ENCODE measurements at places on chromosomes 7 and 10.

GRCh38 chr7:23598296-23598695, 1.1 kb downstream of the CCDC126 start:
- DNase-seq: no peak

DNA sequence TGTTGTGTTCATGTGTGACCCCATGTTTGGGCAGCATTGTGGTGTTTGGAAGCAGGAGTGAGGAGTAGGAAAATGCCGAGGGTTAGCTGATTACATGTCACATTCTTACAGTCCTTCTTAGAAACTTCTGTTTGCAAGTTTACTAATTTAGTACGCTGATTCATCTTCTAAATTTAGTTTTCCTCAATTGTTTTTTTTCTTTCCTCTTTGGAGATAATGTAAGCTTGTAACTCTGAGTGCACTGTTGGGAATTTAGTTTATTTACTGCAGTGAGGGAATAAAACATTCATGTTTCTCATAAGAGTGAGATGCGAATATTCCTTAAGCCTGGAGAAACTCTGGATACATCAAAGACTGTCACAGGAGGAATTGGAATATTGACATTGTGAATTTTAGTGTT, 135.0 kb downstream of the NT5C2 start:
- DNase-seq: no peak

GRCh38 chr7:127673902-127674301, 21.9 kb downstream of the SND1 start:
- no peak for DNase-seq

DNA sequence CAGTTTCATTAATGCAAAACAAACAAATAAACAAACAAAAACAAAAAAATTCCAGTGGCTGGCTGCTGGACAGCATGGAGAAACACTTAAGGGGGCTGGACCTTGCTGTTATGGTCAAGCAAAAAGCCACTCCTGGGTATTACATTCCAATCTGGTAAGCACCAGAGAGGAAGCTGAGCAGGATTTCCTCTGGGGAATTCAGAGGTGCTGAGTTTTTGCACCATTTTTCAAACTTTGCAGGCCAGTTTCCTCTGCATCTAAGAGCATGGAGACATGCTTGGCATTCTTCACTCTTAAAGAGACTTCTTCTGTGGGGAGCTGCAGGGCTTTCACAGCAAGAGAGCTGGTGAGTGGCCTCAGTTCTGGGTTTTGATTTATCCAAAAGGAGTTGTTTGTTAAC, 84.5 kb downstream of the FZD1 start:
- DNase-seq: no peak

GRCh38 chr7:37352251-37352880, 96.3 kb downstream of the ELMO1 start:
- no peak for DNase-seq

DNA sequence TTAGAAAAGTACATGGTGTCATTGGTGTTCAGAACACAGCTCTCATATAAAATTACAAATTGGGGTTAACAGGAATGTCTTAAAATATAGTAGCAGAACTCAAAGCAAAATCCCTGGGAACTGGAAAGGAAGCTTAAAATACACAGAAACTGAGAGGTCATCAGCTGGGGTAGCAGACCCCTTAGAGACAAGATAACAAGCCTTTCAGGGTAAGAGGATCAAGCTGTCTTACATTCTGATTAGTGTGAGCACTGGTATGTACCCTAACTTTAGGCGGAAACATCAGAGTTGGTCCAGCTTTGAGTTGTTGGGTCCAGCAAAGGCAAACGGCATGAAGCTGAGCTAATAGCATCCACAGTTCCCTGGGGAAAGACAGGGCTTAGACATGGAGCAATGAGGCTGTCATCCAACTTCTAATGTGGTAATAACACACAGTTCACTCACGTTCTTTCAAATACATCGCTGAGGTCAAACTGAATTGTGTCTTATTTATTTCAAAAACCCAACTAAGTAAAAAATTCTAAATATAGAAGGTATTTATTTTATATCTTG, 32.6 kb downstream of the ARHGAP21 start:
- DNase-seq: no peak

GRCh38 chr10:85193796-85194195, 865.4 kb downstream of the CCSER2 start:
- no peak for DNase-seq

DNA sequence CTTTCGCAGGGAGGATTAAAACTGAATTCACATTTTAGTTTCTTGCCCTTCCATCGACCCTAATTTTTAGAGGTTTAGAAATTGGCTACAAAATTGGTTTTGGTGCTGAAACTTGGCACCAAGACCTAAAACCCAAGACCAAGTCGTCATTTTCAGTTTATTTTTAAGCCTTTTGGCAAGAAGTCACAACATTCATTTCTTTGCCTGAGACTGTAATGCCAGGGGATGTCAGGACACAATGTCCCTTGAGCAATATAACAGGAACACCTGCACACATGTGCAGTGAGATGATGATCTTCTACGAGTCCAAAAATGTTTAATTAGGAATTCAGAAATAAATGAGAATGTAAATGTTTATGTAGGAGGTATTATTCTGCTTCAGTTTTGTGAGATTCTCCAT, 335.4 kb upstream of the ANKRD30A start:
- DNase-seq: no peak

DNA sequence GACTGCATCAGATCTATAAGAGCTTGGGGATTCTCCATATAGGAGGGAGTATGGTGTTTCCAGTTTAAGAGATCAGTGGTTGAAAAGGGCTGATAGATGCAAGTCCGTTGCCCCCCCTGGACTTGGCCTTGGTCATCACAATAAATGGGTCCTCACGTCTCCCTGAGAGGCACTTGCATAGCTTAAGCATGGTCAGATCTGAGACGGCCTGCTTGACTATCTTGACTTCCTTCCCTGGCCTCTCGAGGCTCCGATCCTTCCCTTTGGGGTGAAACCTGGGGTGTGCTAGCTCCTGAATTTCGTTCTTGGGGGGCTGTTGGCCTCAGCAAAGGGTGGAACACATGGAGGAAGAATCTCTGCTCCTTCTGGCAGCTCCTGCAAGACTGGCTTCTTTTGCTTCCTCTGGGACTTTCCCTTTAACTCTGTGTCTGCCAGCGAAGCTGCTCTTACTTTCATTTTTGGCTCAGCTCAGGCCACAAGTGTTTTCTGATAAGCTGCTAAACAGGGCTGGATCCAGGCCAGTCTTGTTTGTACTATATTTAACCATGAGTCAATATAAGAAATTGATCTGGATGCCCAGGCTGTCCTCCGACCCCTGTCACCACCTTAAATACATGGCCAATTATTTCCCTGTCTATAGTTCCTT, 11.2 kb upstream of the ZNF485 start:
- DNase-seq: peak; percentile 39

- DNase-seq: no peak
Measured at GRCh38 chr10:114024876-114025610, 18.6 kb upstream of the ADRB1 start.

DNA sequence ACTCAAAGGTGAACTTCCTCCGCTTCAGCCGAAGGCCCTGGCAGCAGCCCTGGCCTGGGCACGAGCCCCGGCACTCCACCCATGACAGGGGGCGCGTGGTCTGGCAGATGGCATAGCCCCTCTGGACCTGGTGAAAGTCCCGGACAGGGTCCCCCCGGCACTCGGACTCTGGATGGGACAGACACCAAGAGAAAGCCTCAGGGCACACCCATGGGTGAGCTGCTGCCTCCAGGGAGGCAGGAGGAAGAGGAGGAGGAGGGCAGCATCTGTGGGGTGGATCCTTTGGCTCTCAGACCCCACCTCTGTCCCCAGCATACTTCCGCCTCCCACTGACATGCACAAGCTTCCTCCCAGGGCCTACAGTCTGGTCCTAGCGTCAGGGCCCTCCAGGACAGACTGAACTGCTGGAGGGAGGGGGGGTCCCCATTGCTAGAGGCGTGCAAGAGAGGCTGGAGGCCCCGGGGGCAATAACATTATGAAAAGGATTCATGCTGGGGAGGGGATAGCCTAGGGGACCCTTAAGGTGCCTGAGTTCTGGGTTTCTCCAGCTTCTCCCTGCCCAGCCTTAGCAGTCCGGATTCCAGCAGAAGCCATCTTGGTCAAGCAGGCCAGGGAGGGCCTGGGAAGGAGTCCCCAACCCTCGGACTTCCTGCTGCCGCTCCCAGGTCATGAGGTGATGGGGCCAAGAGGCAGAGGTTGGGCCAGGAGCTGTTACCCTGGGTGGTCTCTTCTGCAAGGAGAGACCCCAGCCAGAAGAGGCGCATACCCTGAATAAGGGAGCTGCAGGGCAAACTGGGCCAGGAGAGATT, 169.3 kb downstream of the LCOR start:
- no peak for DNase-seq

- DNase-seq: no peak
Measured at GRCh38 chr10:11441151-11441535, 170.3 kb downstream of the USP6NL start.

DNA sequence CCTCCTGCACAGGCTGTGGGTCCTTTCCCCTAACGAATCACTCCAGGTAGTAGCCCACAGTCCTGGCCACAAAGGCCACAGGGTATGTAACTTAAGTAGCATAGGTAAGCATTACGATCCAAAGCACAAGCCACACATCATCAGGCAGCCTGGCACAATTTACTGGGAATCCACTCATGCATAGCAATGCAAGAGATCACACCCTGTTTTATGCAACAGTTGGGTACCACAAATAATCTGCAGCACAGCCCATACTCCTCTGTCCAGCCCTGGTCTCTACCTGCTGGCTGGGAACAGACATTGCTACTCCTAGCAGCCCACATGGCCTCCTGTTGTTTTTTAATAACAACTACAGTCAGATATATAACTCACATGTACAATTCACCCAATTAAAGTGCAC, 34.3 kb downstream of the SRPK2 start:
- DNase-seq: no peak

DNA sequence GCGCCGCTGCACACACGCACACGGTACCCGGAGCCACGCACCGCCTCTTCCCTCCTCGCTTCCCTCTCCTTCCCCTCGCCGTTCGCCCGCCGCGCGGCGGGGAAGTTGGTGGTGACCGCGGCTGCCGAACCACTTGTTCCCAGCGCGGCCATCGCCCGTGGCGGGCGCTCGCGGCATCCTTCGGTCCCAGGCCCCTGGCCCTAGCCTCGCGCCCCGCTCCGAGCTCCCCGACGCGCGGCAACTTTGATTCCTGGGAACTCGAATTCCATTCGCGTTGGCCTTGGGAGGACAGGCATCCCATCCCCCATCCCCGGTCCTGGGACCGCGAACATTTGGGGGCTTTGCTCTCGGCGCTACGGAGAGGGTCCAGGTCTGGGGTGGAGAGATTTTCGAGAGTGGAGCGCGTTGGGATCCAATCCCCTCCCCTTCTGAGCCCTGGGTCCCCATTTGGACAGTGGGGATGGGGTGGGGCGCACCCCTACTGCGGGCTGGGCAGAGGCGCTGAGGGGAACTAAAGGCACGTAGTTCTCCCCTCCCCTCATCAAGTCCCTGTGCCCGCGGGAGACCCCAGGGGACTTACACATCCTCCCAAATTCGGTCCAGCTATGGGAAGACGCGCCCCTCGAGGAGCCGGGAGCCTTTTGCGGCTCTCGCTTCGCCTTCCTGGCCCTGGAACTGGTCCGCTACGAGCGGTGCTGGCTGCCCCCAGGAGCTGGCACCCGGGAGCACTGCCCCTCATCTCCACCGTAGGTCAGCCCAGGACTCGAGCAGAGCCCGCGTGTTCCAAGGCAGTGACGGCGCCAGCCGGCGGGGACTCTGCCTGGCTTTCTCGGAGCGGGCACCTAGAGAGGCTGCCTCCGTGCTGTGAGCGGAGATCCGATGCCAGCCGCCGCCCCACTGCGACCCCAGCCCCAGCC, 834 bp downstream of the CDH23 start:
- no peak for DNase-seq

DNA sequence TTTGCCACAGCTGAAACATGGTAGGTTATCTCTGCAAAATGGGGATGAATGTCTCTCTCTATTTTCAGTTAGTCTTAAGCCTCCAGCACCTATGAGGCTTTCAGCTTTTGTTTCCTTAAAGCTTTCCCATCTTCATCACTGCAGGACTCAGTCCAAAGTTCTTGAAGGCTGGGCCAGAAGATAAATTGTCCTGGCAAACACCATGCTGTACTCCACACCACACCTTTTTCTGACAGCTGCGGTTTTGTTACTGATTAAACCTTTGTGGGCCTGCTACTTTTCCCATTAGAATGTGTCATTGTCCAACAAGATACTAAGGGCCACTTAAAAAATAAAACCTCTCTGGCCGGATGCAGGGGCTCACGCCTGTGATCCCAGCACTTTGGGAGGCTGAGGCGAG, 87.2 kb upstream of the A1CF start:
- no peak for DNase-seq

Measured in activated CD4-positive, alpha-beta memory T cell treated with anti-CD3 and anti-CD28 coated beads, Interleukin-2, amount 10 ng/mL, durations not matched to agents 7 days and 5 days (primary cell).